ENCODE measurements at places on chromosomes 12 and 14.

DNA sequence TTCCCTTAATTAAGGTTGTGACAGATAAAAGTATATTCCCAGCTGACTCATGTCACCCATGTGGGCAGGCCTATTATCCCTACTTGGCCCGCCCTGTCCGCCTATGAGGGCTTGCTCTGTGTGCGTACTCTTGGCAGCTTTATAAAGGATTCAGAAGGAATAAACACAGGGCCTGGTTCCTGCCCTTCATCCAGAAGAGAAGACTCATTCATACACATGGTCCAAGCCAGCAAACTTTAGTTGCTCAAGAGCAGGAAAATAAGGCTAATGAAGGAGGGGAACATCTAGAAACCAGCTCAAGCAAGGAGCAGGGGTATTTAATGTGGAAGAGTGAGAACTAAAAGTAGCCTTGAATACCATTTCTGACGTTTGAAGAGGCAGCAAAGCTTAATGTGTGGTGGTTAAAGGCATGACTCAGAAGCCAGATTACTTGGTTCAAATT lies 141.9 kb downstream of the CRADD start:
- DNase-seq: no peak

DNA sequence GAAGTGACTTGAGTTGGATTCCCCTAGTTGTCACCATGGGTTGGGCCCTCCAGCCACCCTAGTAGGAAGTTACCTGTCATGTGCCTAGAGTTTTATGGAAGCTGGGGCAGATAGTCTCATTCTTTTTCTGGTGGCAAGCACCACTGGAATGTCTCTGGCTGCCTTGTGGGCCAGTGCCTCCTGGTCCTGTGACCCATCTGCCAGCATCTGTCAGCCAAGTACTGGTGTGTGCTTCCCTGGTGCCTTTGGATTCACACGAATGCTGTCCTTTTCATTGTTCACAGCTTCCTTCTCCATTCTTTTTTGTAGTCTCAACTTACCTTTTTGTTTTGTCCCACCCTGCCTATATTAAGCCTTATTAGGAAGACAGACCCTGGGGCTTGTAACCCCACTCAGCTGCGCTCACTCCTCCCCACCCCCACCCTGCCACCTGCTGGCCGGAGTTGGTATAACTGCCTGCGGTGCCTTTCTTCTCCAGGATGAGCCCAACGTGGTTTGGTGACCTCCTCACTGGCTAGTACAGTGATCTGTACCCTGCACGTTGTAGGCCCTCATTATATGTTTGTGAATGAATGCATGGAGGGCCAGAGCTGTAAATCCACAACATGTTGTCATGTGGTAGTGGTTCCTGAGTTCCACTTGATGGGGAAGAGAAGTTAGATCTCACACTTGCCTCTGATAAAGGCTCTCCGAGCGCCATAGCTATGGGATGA lies 125.7 kb downstream of the TSPAN9 start:
- DNase-seq: no peak

DNA sequence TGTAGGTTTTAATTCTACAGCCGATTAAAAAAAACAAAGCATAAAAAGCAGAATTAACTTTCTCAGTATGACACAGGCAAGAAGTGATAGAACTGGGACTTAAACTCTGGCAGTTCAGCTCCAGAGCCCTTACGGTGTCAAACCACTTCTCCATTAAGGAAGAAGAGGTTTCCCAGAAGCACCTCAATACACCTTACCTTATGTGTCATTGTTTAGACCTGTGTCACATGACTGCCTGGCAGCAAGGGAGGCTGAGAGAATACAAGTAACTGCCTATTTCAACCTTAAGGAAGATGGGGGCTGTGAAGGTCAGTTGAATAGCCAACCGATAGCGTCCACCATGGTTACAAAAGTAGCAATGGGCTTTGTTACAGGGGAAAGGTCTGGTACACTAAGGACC lies 54.6 kb upstream of the ARHGAP5 start:
- DNase-seq: no peak

GRCh38 chr12:108400056-108400455 lies 60.9 kb upstream of the CMKLR1 start:
- DNase-seq: no peak

- DNase-seq: no peak
Observed at GRCh38 chr12:123634142-123634561, 523 bp downstream of the GTF2H3 start.

- DNase-seq: no peak
Observed at GRCh38 chr14:75313294-75313693, 34.7 kb downstream of the FOS start.

DNA sequence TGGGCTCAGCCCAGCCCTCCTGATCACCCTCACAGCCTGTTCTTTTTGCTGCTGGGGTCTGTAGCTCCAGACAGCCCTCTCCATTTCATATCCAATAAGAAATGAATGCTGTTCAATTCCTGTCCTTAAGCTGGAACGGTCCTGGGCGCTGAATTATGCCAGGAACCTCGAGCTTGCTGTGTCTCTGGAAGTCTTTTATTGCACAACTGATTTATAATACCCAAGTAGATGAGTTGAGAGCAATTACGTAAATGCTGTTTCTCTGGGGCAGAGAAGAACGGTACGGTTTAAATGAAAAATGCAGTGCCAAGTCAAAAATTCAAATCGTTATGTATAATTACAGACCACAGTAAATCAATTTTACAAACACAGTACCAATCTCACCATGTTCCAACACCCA lies 161.0 kb downstream of the SAMD4A start:
- no peak for DNase-seq

DNA sequence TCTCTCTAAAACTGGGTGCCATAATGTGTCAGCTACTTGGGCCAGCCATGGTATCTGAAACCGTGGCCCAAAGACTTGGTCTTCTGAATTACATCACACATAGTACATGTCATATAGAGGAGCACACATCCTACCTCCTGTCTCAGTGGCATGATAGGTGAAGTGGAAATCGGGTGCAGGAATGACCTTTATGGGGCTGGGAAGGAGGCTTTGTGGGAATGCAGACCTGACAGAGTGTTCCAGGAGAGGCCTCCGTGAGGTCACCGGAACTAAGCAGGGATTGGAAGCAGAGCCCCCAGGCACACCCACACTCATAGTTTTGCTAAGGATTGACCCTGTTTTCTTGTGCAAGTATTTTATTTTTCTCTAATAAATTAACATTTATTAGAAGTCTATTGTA lies 82.6 kb downstream of the NTF3 start:
- DNase-seq: no peak

DNA sequence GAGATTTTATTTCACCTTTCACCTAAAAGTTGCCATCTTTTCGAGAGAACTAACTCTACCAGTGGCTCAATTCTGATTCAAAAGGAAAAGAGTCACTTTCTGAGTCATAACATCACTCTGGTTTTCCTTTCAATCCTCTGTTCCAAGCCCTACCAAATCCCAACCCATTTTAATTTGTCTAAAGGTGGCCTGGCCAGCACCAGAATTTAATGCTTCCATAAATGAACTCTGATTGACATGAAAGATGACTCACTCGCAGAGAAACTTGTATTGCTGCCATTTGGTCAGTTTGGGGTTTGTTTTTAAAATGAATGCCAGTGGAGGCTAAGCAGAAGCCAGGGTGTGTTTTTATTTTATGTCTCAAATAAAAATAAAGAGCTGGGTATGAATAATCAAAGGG lies 117.4 kb upstream of the SOX5 start:
- no peak for DNase-seq

- DNase-seq: no peak
Observed at GRCh38 chr12:112967858-112968257, 10.5 kb upstream of the OAS2 start.

GRCh38 chr12:12408265-12408690 lies 51.4 kb downstream of the BORCS5 start:
- DNase-seq: no peak
